NCI-H446 (cell line): ENCODE measurements at places on chromosomes 11 and 22.

- DNase-seq = no peak
These were observed 853.0 kb downstream of the BRD1 start for GRCh38 chr22:48974443-48975315.

DNA sequence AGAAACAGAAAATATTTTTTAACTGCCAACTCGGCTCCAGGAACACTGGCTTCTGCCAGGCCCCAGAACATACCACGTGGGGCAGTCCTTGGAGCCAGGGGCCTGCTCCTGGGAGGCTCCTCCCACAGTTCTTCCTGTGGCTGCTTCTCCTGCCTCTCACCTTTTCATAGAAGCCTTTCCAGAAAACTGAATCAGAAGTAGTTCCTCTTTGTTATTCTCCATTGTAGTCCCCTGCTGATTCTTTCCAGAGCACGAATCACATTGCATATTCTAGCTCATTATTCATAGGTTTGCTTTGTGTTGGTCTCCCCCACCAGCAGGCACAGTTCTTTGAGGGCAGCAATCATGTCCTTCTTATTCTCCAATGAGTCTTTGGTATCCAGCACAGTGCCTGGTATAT, 106.0 kb downstream of the EFCAB6 start:
- no peak for DNase-seq

- DNase-seq = peak; percentile 76
These were observed 504 bp downstream of the CFL1 start for GRCh38 chr11:65857500-65857852.

DNA sequence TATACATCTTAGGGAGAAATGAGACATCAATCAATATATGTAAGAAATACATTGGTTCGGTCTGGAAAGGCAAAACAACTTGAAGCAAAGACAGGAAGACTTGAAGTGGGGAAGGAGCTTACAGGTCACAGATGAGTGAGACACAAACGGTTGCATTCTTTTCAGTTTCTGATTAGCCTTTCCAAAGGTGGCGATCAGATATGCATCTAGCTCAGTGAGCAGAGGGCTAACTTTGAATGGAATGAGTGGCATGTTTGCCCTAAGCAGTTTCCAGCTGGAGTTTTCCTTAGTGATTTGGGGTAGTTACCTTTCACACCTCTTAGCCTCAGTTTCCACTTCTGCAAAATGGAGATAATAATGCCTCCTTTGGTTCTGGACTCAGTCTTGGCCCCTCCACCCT, 15.8 kb downstream of the LHFPL7 start:
- DNase-seq = no peak

- DNase-seq = no peak
These were observed 56.1 kb upstream of the TIMP3 start for GRCh38 chr22:32745251-32745995.

- no peak for DNase-seq
These were observed 306.4 kb downstream of the KIRREL3 start for GRCh38 chr11:126694065-126694625.

DNA sequence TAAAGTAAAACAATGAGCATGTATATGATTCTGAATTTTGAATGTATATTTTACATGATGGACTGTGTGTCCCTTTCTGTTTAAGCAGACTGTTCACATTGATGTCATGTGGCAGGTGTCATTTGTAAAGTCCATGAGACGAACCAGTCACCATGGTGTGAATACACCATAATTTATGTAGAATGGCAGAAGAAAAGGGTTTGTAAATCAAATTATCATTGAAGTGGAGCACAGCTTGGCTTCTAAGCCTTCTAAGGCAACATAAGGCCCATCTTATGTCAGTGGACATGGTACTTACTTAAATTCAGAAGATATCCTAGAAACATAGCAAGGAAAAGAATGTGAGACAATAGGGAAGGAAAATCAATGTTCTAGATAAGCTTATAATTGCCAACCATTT, 4.4 kb downstream of the MAP6 start:
- no peak for DNase-seq

DNA sequence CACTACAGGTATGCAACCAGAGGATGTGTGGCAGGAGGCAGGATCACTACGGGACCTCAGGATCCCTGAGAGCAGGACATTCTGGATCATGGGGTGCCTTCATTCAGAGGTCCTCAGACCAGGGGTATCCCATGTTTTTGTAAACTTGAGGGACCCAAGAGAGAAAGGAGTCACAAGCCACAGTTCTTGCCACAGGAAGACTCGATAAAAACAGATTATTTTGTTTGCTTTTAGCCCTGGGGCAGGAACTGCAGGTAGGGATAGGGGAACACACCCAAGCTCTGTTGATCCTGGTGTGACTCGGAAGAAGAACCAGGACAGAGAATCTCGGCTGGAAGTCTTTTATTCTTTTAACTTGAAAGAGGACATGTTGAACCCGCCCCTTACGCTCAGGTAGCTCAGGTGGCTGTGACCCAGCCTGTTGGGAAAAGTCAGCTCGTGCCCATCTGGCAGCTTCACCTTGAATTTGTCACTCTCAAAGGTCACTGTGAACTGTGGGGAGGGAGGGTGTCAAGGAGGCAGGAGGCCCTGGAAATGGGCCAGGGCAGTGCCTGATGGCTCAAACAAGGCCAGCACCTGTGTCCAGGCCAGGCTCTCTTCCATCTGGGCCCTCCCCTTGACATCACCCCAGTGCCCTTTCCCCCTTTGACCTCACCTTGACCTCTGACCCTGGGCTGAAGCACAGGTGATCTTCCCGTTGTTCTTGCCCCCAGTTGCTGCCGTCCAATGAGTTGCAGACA, 9.8 kb downstream of the LGALS2 start:
- no peak for DNase-seq

DNA sequence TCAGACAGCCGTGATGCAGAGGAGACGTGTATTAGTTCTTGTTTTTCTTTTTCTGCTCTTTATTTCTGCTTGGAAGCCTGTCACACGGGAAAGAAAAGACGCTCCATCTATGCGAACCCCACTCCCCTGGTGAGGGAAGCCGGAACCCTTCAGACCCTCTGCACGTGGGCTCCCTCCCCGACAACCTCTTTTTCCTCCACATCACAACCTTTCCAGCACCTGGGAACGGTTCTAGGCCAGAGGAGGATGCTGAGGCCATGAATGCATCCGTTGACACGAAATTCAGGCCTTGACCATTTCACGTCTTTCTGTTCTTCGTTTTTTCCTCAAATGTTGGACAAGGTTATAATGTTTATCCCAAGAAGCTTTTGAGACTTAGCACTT, 85.3 kb upstream of the WNT7B start:
- no peak for DNase-seq

GRCh38 chr11:9972989-9973388, 309.1 kb downstream of the SWAP70 start:
- DNase-seq = no peak

GRCh38 chr11:29361369-29361768, 655.5 kb downstream of the KCNA4 start:
- no peak for DNase-seq

GRCh38 chr11:117919341-117919740, 9.9 kb downstream of the TMPRSS13 start:
- DNase-seq = no peak

GRCh38 chr11:984546-984945, 52.0 kb downstream of the MUC6 start:
- DNase-seq = no peak

- DNase-seq = no peak
These were observed 16.4 kb upstream of the SYVN1 start for GRCh38 chr11:65150509-65151299.

- no peak for DNase-seq
These were observed 14.8 kb upstream of the RBM4B start for GRCh38 chr11:66692446-66692845.

- DNase-seq = no peak
These were observed 50.1 kb upstream of the RASSF10 start for GRCh38 chr11:12958986-12959385.

GRCh38 chr11:113384551-113384950, 3.0 kb upstream of the ANKK1 start:
- peak; percentile 27 for DNase-seq

DNA sequence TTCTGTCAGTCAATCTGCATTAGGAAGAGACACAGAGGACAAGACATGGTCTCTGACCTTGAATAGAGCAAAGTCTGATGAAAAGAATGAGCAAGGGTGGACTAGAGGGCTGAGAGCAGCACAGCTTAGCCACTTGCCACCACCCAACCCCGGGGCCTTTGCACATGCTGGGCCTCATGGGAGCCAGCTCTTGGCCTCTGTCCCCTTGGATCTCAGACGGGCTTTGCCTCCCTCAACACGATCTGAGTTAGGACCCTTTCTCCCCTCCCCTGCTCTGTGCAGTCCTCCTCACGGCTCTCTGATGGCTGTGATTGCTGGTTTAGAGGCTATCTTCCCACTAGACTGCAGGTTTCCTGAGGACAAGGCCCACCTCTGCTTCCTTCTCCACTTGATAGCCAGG, 131.6 kb upstream of the B3GAT1 start:
- no peak for DNase-seq

DNA sequence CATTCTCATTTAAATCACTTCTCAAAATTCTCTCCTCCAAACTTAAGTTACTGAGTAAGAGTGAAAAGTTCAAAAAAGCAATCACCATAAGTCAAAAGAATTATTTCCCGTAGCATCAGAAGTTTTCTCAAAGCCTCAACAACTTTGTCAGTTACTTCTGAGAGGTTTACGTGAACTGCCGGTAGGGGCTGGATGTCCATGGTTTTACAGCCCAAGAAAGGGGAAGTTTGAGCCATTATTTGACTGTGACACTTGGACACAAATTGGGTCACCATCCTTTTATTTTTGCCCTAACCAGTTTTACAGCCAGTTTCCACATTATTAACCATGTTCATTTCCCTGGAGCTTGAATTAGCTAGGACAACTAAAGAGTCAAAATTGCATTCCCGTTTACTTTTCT, 7.5 kb downstream of the POU2AF3 start:
- DNase-seq = no peak

- DNase-seq = peak; percentile 10
These were observed 1153.0 kb upstream of the TENM4 start for GRCh38 chr11:80593648-80594374.

DNA sequence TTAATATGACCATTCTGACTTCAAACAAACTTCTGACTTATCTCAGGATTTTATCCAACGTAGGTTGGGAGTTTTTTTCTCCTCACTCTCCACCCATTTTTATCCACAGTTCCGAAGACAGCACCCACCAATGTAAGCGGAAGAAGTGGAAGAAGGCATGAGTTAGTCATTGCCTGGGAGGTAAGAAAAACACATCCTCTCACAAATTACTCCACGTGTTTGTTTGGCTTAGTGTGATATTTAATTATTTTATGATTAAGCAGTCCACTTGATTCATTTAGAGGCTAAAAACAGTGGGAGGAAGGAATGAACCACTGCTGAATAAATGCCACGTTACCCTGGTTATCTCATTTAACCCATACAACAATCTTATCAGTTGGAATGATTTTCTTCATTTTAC, 389.6 kb upstream of the ARHGAP42 start:
- no peak for DNase-seq

DNA sequence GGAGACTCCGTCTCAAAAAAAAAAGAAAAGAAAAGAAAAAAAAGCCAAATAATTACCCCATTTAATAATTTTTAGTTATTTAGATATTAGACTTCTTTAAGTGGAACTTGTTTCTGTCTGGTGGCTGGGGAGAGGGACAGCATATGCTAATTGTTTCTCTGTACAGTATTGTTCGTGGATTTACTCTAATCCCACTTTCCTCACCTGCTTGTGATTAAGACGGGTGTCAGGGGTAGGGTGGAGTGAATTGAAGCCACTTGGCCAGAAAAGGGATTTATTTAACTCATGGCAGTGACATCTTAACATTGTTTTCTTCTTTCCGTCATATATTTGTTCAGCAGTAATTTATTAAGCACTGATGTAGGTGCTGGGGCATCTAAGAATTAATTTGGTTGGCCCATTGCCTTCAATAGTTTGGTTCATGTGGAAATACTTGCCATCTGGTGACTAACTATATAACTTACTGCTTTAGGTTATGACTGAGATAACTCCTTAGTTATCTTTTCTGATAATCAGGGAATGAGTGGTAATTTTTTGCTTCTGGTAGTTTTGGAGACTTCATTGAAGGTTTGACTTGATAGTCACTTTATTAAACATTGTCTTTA, 4.6 kb downstream of the TNRC6B start:
- DNase-seq = no peak

GRCh38 chr11:8019314-8020243, 32.4 kb downstream of the EIF3F start:
- DNase-seq = no peak

- DNase-seq = no peak
These were observed 279.1 kb downstream of the BRD1 start for GRCh38 chr22:49548356-49549202.

DNA sequence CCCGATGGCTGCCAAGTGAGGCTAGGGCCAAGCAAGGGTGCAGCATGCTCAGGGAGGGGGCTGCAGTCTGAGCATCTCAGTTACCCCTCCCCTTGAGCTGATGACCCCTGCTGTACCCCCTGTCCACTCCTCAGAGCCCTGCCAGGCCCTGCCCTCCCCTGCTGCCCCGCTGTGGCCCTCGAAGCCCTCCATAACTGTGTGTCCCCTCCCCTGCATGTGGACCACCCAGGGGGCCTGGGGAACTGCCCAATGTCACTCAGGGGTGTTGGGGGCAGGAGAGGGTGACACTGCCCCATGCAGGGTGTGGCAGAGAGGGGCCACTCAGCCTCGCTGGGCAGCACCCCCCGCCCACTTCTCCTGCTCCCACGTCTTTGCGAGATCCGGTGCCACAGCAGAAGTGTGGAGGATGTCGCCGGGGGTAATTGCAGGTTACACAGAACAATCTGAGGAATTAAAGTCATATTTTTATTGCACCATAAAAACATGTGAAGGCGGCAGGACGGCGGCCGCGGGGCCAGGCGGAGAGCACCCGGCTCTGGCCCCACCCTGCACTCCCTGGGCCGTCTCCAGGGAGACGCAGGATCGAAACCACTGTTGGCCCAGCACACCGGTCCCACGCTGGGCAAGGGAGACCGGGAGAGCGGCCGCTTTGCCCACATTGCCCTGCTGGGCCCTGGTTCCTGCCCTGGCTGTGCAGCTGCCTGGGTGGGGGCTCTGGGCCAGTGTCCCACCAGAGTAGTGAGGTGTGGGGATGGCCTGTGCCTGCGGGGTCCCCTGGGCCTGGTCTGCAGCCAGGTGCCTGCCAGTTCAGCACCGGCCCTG, 18.7 kb upstream of the GNB1L start:
- DNase-seq = no peak

DNA sequence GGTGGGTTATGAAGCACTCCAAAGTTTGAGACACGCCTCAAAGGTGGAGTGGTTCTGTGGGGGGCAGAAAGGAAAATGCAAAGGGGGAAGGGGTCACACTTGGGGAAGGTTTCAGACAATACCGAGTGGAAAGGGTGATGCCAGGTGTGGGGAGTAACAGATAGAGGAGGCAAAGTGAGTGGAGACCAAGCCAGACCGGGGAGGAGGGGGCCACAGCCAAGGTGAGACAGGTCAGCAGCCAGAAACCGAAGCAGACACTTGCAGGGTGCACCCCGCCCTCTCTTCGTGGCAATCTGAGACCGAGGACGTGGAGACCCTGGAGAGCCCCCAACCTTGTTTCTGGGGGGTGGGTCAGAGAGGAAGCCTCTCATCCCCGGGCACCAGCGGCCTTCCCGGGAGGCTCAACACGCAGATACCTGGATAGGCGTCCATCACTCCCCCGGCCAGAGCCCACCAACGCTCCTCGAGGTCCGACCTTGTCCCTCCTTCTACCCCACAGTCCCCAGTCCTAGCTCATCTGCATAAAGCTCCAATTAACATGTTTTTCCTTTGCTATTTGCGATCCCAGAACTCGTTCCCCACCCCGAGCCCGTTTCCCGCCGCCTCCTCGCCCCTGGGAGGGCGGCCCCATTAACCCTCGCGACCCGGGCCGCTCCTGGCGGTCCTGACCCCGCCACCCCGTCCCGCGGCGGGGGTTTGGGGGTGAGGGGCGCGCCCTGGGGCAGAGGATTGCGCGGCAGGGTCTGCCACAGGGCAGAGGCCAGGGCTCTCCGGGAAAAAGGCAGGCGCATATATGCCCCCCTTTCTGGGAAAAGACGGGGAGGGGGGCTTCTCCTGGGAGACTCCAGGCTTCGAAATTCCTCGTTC, 21.8 kb downstream of the RTN4RL2 start:
- DNase-seq = no peak
